ENCODE measurements at places on chromosomes 1 and 21.

- no peak for DNase-seq
Measured at GRCh38 chr1:15188130-15188524, 34.6 kb downstream of the TMEM51 start.

DNA sequence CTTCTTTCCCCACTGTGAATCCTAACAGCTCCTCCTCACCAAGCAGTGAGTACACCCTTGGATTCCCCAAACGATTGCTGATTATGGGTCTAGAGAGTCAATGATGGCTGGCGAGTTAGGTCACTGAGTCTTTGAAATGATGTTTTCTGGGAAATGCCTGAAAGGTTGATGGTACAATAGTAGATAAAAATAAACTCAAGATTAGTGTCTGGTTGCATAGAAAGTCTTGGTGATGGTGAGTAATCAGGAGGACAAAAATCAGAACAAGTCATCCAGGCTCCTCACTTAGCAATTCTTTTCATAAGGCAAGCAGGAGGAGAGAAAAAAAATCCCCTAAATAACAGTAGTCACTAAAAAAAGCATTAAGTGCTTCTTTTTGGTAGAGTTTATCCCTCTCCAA, 22.6 kb downstream of the HLX start:
- no peak for DNase-seq

- DNase-seq, result no peak
Measured at GRCh38 chr1:41342774-41343355, 18.4 kb upstream of the FOXO6 start.

- no peak for DNase-seq
Measured at GRCh38 chr1:29736582-29737188, 500.4 kb downstream of the PTPRU start.

- DNase-seq, result no peak
Measured at GRCh38 chr1:83574791-83575190, 424.1 kb downstream of the TTLL7 start.

GRCh38 chr1:24443241-24443656, 27.6 kb downstream of the NIPAL3 start:
- no peak for DNase-seq

GRCh38 chr1:147479864-147480564, 61.3 kb upstream of the BCL9 start:
- DNase-seq, result no peak

- DNase-seq, result no peak
Measured at GRCh38 chr21:42456457-42456856, 39.6 kb downstream of the RSPH1 start.

GRCh38 chr1:59342801-59343575, 46.1 kb downstream of the FGGY start:
- DNase-seq, result no peak

DNA sequence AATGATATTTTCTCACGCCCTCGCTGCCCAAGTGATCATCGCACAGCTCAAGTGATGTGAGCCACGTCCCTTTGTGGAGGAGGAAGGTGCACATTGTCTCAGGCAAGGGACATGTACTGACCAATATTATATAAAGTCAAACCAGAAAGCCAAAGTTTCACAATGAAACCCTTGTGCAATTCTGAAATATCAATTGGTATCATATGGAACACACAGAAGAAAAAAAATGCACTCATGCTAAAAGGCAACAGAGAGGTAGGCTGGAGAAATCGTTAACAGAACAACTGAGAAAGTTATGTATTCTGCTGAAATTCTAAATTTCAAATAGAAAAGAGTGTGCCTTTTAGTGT, 1.9 kb downstream of the JAM2 start:
- DNase-seq, result no peak

DNA sequence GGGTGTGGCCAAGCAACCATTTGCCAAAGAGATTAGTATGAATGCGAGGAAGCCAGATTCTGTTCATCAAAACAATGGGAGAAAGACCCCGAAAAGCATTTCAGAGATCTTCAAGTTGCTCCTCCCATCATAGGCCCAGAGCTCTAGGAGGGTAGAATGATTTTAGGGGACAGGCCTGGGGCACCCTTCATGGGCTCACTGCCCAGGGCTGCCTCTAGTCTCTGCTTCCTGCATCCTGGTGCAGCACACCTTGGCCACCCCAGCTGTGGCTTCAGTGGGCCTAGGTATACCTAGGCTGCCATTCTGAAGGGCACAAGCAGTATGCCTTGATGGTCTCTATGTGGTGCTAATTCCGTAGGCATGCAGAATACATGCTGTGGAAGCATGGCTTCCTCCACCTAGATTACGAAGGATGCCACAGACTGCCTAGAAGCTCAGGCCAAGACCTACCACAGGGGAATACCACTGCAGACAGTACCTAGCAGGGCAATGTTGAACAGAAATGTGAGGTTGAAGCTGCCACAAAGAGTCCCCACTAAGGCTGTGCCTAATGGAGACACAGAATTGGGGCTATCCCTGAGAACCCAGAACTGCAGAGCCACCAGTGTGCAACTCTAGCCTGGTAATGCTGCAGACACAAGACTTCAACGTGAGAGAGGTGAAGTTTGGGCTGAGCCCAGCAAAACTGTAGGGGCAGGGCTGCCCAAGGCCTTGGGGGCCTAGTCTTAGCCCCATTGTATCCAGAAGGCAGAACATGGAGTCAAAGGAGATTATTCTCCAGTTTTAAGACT, 158.8 kb downstream of the CLIC6 start:
- DNase-seq, result no peak

- no peak for DNase-seq
Measured at GRCh38 chr1:234170622-234171021, 202.6 kb upstream of the COA6 start.

DNA sequence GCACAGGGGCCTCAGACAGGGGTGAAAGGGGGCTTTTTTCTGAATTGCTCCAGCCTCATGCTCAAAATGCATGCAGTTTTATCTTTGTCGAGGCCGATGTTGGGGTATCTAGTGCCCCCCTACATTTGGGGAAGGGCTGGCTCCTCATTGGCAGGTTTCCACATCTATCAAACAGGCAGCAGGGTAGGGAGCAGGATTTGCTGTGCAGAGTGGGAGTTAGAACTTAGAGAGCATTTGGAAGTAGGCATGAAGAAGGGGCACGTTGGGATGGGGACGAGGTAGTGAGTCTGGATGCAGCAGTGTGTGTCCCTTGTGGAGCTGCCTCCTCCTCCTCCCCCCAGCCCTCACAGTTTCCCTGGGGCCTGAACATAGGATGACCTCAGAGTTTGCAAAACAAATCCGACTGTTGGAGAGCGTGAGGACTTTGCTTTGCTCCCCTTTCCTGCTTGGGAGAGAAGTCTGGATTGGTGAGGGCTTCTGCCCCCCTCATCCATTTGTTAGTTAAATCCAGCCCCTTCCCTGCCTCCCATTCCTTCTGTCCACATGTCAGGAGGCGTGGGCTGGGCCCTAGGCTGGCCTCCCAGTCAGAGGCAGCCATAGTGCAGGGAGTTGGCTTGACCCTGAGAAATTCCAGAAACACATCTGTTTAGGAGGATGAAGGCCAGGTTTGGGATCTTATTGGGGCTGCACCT, 36.9 kb upstream of the GPR37L1 start:
- DNase-seq, result peak; percentile 68

DNA sequence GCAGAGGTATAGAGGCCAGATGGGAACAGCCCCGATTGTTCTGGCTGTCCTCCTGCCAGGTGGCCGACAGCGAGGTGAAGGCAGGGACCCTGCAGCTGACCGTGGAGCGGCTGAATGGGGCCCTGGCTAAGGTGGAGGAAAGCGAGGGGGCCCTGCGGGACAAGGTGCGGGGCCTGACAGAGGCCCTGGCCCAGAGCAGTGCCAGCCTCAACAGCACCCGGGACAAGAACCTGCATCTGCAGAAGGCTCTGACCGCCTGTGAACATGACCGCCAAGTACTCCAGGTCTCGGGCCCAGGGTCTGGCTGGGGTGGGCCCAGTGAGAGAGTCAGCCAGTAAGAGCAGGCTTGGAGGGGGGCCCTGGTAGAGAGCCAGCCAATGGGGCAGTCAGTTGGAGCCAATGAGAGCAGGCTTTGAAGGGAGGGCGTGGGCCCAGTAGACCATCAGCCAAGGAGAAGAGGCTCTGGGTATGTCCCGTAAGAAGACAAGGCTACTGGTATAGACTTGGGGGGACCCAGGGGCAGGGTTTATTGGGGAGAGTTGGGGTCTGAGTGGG, 11.3 kb downstream of the MFAP2 start:
- DNase-seq, result no peak

DNA sequence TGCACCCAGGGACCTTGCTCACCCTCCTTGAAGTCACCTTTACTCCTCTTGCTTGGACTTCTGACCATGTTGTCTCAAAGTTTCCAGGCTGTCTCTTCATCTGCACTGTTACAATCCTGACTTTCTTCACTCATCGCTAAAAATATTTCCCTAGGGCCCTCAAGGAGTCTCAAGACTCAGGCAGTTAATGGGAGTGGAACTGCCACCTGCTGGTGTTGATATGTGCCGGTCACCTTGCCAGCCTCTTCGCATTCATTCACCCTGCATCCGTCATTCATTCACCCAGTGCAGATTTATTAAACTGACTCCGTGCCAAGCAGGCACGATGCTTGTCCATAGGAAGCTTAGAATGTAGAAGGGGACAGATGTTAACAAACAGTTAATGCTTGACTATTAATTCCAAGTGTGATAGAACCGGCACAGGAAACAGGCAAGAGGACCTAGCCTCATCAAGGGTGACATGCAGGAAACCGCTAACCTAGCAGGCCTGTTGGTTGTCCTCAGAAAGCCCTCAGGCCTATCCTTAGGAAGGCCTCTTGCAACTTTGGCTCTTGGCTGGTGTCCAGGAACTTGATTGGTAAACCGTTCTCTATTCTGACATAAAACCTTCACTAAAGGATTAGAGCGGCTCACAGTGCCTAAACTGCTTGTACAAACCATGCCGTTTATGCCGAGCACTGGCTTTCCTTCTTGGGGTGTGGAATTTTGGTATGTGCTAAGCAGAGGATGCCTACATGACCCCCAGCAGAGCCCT, 342.2 kb downstream of the CAMTA1 start:
- no peak for DNase-seq

DNA sequence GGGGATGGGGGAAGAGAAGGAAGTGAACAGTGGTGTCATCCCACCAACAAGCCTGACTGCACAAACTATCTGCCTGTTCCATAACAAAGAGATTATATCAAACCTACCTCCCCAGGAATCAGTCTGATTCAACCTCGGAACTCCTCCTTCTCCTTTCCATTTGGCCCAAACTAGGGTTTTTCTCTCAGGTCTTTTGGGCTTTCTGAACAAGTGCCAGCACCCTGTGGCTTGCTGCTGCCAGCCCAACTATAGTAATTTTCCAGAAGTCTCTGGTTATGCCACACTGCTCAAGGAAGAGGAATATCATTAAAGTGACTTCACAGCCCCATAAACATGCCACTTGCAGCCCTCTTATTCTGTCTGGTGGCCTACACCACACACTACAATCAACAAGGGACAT, 70.5 kb downstream of the RGS7 start:
- no peak for DNase-seq

DNA sequence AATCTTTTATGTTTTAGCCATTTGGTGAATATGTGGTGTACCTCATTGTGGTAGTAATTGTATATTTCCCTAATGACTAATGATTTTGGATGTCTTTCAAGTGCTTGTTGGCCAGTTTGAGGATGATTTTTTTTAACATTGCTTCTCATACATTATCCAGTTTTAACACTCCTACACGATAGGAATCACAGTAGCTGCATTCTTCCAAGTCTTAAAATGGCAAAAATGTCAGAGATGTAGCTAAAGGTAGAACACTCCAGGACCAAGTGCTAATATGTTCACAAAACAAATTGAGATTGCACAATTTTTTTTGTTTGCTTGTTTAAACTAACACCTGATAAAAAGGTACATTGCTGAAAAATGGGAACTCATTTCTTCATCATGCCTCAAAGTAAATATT, 11.7 kb downstream of the USP25 start:
- no peak for DNase-seq

GRCh38 chr1:181140398-181140797, 51.9 kb downstream of the IER5 start:
- DNase-seq, result no peak

- DNase-seq, result peak; percentile 95
Measured at GRCh38 chr1:109397581-109398342, at the start of gene SORT1. SORT1 (minus strand) TSS chr1:109397918; CDS start chr1:109397892, 26 bp downstream.

DNA sequence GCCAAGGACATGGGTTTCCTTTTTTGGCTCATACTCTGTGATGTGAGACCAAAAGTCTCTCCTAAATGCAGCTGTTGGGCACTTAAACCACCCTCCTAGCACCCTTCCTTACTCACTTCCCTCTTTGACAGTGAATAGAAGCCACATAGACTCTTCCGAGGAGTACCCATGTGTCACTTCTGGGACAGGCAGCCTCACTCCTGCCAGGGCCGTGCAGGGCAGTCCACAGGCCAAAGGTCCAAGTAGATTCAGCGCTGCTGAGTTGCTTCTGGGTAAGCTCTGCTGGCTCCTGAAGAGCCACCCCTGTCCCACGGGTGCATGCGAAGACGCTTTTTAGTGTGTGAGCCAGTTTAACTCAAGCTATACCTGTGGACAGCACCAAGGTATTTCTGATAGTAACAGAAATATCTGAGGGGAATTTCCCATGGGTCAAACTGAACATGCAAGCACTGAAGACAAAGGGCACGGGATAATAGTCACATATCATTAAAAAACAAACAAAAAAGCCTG, 36.8 kb upstream of the BMP8B start:
- DNase-seq, result no peak

DNA sequence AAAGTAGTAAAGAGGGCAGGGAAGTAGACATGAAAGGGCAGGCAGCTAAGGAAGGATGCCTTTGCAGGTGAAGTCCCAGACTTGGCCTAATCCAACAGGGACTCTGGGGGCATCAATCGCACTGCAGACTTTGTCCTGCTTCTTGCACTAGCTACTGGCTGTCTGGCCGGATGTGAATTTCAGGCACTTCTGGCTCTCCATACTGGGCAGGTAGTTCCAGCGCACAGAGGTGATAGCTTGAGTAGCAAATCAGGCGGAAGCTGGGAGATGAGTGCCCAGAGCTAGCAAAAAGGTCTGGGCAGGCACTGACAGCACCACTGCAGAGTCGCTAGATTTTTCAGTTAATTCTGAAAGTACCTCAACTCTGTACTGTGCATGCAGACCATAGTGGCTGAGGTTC, 997 bp downstream of the RSPH1 start:
- no peak for DNase-seq

DNA sequence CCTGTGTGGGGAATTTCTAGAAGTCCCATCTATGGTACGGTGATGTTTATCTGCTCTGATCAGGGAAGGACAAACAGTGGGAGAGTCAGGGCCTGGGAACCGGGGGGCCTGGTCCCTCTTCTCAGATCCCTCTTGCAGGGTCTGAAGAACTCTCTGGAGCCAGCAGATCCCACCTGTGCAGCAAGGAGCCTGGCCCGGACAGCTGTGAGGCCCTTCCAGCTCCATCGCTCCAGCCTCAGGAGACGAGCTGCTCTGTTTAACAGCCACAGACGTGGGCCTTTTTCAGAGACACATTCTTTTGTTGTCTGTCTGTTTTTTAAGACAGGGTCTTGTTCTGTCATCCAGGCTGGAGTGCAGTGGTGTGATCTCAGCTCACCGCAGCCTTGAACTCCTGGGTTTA, 14.5 kb downstream of the C1orf174 start:
- no peak for DNase-seq
